HFFc6 (cell line): ENCODE measurements at places on chromosomes 11 and 22.

- peak; percentile 52 for DNase-seq
Measured at GRCh38 chr11:19259487-19260345, 19.0 kb upstream of the E2F8 start.

DNA sequence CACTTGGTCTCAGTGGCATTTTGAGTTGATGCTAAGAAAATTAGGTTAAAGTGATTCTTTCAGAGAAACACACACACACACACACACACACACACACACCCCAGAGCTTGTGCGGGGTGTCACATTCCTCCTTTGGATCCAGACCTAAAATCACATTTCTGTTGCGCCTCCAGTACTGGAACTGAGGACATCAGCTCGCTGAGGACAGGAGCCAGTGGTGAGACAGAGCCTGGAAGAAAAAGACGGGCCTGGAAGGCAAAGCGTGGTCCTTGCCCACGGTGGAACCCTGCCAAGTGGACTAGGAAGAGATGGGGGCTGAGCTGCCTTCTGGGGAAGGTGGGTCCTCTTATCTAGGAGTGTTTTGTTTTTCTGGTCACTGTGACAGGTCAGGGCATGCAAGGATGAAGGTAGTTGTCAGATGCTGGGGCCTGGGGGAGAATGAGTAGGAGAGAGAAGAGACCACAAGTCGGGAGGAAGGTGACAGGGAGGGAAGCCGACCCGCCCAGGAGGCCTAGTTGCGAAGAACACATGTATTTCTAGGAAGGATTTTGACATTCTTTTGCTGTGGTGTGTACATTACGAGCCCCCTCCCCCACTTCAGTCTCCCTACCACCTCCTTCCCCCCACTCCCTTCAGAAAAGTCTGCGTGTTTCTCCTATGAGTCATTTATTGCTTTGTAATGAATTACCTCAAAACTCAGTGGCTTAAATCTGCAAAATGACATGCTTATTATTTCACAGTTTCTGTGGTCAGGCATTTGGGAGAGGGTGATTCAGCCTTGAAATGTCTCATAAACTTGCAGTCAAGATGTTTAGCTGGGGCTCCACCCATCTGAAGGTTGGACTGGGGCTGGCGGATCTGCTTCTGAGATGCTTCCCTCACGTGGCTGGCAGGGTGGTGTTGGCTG lies 4.8 kb upstream of the ELFN2 start:
- DNase-seq: peak; percentile 99

DNA sequence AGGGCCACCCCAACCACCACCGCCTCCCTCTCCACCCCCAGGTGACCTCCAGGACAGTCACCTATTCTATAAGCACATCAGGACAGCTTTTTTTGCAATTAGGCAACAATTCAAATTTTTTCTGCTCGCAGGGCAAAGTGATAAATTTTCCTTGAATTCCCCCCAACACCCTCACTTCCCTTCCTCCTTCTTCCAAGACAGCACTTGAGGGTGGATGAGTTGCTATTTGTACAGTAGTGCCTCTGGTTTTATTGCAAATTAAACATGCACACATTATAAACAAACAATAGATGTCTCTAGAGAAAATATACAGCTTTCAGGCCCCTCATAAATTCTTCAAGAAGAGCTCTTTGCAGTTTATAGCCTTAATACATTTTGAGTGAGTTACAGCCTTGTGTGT lies 80.9 kb upstream of the USP47 start:
- DNase-seq: no peak

DNA sequence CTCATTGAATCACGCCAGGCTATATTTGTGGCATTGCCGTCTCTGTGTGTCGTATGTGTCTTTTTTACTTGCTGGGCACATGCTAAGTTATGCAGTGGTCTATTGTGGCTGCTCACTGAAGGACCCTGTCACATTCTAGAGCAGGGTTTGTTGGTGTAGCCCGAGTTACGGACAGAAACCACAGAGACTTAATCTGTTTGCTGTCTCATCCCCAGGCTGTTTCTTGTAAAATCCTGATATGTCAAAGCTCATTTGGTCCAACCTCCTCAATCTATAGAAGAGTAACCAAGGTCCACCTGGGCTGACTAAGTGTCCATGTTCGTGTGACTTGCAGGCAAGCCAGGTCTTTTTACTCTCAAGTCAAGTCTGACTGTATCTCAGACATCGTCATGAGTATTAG lies 5.0 kb downstream of the DPF2 start:
- no peak for DNase-seq

DNA sequence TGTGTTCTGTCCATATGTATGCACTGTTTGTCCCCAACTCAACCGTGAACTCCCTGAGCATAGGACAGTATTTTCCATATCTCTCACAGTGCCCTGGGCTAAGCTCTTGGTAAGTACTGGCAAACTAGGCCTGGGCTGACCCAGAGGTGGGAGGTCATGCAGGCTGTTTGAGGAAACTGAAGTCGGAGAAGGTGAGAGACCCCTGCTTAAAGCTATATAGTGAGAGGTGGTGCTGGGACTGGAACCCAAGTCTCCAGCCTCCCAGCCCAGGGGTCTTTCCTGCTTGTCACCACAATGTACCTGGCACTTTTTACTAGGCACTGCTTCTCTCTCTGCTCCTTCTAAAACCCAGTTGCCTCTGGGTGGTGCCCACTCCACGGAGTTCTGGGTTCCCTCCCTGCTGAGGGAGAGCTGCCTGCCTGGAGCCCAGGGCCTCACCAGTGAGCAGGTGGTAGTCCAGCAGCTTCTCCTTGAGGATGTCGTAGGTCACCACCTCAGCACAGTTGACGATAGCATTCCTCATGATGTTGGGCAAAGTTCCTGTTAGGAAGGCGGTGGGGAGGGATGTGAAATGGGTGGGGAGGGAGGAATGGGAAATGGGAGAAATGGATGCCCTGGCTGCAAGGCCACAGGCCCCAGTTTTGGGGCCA lies 4.7 kb downstream of the UCP3 start:
- no peak for DNase-seq
